CD4-positive, alpha-beta T cell treated with Interleukin-6 for 4 hours (primary cell): ENCODE measurements at places on chromosomes 1 and 21.
A peak's percentile ranks its signal among the peaks of the same experiment; 100 is the strongest.

DNA sequence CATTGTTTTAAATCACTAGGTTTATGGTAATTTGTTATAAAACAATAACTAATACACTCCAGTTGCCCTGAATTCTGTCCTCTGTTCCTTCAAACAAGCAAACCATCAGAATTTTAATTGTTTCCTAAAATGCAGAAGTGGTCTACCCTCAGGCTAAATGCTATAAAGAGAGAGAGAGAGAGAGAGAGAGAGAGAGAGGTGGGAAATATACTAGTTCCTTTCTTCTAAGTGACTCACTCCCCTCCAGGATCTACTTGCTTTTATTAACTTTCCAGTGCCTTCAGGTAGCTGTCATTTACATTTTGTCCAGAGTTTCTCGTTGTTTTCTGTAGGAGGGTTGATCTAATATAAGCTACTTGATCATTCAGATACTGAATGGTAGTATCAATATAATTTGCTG, 26.4 kb downstream of the LRRC53 start:
- DNase-seq, result no peak

DNA sequence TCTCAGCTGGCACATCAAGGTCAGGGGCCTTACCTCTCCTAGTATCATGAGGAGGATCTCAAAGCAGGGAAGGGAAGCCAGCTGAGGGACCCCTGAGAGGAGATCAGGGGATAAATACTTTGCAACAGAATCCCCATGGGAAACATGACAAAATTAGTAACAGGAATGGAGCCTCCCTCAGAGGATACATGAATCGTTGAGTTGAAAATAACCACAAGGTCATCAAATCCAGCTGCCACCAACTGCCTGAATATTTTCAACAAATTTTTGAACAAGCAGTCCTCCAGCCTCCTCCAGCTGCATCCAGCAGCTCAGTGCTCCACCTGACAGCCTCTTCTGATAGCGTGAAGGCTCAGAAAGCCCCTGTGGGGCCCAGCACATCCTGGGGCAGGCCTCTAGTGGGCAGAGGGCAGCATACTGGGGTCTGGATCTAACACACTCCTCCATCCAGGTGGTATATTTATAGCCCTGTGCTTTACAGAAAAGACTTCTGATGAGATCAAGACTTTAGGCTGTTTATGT, 404.3 kb downstream of the NTNG1 start:
- DNase-seq, result no peak

- no peak for DNase-seq
These were observed 9.3 kb upstream of the MAST2 start for GRCh38 chr1:45793942-45794604.

DNA sequence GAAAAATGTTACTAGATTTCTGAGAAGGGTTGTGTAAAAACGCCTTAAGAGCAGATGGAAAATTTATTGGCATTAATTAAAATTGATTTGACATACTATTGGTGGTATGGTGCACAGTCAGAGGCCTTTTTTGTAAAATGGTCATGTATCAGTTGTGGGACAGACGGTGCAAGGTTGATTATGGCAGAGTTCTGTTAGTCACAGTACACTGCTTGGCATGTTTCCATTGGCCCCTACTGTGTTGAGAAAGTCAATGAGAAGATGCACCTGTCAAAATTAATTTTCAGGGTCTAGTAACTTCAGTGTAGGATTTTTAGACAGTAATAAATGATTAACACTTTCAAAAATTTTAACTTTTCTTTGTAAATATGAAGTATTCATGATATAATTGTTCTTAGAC, 4.4 kb downstream of the B3GALT2 start:
- DNase-seq, result peak; percentile 7

GRCh38 chr1:36906555-36906954, 127.8 kb downstream of the GRIK3 start:
- DNase-seq, result no peak

DNA sequence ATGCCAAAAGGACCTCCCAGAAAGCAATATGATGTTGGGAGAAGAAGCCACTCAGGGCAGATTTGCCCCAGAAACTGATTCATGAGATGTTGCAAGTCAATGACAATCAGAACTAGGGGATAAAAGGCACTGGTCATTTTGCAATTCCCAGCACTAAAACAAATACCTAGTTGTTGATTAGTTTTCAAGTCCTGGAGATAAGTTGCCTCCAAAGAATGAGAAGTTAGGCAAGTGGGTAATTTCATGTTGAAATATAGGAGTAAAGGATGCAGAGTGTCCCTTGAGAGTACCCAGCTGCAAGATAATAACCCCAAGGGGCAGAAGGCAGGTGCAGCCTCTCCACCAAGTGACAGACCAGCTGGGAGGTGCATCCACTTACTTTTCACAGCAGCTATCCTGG, 363.6 kb downstream of the PBX1 start:
- DNase-seq, result no peak

GRCh38 chr1:204989266-204990058, 53.5 kb upstream of the CNTN2 start:
- peak; percentile 45 for DNase-seq

- DNase-seq, result no peak
These were observed 111.4 kb downstream of the KCND3 start for GRCh38 chr1:111878091-111878490.

DNA sequence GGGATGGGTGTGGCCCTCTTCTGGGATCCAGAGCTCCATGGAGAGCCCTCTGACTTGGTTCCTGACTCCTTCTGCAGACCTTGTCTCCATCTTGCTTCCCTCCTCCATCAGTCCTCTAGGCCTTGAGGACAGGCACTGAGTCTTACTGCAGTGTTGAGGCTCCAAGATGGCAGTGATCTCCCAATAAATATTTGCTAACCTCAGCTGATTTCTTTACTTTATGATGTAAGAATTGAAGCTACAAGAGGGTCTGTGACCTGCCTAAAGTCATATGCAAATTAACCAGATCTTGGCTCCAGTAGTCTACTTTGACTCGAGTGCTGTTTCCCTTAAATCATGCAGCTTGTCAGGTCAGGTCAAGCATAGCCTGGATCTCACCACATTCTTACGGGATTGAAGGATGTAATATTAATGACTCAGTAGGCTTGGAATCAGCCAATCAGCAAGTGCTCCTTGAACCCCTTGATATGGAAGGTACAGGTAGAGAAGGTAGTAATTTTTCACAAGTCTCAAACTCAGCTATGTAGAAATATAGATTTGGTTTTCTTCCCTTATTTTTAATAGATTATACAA, 93.0 kb downstream of the CLIC6 start:
- no peak for DNase-seq

- no peak for DNase-seq
These were observed 37.8 kb downstream of the FUBP1 start for GRCh38 chr1:77940921-77941570.

DNA sequence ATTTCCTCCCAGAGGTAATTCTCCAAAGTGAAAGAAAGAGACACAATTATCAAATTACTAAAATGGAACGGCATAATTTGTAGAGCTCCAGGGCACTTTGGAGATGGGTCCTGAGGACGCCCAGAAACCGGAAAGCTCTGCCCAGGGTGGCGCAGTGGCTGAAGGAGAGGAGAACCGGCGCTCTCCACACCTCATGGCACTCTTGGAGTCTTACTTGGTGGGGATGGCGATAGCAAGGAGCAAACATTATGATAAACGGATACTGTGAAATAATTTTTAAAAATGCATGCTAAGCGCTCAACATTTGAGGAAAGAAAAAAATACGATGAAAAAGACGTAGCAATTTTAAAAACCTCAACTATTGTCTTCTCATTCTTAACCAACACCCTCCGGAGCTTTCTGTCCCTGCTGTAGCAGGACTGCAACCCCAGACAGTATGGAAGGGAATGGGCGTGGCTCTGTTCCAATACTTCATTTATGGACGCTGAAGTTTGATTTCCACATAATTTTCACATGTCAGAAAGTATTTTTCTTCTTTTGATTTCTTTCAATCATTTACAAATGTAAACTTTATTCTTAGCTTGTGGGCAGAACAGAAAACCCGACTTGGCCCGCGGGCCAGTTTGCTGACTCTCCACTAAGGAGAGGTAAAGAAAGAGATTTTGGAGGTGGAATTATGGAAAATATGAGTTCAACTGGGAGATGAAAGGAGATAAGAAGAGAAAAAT, 1.1 kb downstream of the S100A11 start:
- DNase-seq, result peak; percentile 31

GRCh38 chr1:65357291-65357960, 48.1 kb downstream of the DNAJC6 start:
- no peak for DNase-seq

DNA sequence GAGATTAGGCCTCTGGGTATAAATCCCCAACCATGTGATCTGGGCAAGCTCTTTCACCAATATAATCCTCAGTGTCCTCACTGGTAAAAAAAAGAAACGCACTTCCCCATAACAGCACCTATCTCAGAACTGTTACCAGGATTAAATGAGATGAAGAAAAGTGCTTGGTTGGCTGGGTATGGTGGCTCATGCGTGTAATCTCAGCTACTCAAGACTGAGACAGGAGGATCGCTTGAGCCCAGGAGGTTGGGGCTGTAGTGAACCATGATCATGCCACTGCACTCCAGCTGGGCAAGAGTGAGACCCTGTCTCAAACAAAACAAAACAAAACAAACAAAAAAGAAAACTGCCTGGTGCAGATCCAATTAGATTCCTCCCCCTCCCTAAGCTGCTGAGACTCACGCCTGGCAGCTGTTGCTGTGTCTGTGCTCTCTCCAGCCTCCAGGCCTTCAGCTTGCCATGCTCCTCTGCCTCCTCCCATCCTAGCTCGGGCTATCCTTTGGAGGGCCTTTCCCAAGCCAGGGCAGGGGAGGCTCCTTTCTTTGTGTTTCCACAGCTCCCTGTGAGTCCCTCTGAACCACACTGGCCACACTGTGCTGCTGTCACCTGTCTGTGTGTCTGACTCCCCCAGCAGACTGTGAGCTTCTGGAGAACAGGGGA, 19.0 kb downstream of the CYB5RL start:
- DNase-seq, result no peak

GRCh38 chr1:109650609-109651008, 5.3 kb upstream of the GSTM4 start:
- DNase-seq, result no peak

DNA sequence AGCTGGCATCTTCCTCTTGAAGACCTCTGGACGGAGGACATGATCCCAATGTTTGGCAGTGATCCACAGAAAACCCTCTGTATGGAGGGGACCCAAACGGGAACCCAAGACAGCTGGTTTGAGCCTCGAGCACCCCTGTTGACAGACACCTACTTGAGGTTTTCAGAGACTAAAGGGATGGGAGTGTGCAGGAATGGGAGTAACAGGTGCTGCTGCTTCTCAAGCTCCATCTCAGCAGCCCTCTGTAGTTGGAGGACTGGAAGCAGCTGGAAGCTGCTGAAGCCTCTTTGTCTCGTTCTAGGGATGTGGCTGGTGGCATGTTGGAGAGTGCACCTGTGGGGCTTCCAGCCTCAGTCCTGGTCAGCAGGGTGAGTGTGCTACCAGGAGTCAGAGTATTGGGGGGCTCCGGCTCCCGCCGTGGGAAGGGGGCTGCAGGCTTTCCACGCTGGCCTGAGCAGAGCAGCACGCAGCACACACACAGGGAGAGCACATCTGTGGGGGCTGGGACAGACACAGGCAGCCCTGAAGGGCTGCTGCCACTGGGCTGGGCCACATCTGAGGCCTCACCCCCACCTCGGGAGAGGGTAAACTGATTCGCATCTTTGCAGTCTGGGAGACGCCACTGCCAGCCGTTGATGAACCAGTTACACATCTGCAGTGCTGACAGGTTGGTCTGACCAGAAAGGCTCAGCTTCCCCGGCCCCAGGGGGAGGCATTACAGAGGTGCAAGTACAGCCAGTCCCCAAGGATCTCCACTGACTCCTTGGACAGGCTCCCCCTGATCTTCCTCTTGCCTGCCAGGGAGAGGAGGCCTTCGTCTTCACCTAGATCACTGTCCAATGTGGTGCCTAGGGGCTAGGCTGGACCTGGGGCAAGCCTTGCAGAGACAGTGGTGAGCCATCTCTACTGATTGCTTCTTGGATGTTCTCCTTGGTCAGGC, 56.6 kb downstream of the ADSS2 start:
- peak; percentile 5 for DNase-seq

GRCh38 chr1:25541889-25542658, 1.3 kb upstream of the LDLRAP1 start:
- DNase-seq, result no peak

DNA sequence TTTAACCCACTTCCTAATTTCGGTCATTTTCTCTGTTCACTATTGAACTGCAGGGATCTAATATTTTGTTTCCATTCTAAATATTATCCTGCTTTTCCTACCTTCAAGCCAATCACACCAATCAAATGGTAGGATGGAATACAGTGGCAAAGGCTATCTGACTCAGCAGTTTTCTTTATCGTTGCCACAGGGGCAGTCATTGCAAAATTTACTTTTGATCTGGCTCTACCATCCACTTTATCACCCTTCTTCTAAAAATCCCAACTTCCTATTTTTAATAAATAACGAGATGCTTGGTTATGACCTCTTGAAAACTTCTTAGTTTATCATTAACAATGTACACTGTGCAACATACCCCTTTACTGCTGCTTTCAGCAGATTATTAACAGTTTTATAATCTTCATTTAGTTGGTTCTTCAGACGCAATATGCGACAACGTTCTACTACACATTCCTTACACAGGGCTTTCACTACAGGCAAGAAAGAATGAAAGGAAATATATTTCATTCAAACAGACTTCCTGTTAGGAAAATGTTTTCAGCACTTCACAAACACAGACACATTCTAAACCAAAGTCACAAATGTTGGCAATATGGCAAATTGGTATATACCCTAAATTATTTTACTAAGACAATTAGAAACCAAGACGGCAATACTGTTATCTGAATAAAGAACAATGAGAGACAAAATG, 52.3 kb upstream of the RAP1GAP start:
- DNase-seq, result no peak

DNA sequence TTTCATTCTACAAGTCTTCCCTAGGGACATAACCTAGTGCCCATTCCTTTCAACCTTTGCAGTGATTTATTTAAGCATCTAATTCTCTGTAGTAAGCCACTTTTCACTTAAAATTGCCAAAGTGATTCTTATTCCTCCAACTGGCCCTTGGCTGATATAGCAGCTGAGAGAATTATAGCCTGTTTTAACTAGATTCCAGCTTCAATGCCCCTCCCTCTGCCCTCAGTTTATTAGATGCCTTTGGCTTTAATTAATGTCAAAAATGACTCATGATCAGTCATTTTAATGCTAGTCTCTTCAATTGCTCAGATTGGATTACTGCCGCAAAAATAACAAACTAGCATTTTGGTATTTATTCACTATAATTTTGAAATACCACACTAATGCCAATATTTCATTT, 145.4 kb upstream of the KCTD3 start:
- no peak for DNase-seq
